ENCODE measurements at places on chromosomes 2 and 18. TPM values are rescaled to one million over a fixed set of nuclear protein-coding genes. Genes with fewer than 3 reads are reported as not detected.

DNA sequence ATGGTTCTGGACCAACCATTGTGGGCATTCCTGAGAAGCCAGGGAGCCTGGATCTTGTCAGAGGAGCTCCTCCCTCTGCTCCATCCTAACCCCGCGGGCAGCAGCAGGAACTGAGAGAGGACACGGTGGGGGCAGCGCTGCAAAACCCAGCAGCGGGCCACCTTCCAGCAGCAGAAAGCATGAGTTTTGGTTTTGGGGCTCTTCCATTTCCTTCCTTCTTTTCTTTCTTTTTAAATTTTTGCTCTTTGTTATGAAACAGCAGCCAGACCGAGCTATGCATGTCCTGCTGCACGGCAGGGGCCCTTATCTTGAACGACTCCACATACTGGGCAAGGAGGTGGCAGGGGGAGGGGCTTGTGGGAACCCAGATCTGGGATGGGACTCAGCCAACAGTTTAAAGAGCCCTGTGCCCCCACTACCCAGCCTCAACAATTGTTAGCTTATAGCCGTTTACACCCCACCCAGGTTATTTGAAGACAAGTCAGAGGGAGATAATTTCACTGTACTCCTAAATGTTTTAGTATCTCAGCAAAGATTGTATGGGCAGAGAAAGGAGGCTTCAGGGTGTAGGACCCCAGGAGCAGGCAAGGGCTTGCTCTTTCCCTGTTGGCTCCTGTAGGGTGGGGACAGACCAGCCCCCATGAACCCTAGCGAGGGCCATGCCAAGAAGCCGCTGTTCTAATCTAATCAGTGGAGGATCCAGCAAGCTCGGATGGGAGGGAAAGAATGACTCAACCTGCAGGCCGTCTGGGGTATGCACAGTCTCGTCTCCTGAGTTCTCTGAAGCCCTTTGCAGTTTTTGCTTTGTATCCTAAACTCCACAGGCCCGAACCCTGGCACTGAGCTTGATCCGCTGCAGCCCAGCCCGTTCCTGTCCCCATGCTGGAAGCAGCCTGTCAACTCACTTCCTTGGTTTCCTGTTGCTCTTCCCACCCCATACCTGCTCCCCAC, 75.3 kb downstream of the LRRFIP1 start:
- H3K4me1 ChIP-seq, result peaks cover 61% of the 10 kb centered on the region
- peak overlapping the region; percentile 4 for H3K4me3 ChIP-seq

GRCh38 chr2:64406407-64406774, 47.6 kb upstream of the LGALSL start:
- no peaks in the 10 kb centered on the region for H3K36me3 ChIP-seq
- no peak for DNase-seq
- H3K27me3 ChIP-seq, result no peaks in the 10 kb centered on the region
- no peak overlapping the region for H3K4me3 ChIP-seq
- peak overlapping the region; percentile 75 for H3K27ac ChIP-seq

DNA sequence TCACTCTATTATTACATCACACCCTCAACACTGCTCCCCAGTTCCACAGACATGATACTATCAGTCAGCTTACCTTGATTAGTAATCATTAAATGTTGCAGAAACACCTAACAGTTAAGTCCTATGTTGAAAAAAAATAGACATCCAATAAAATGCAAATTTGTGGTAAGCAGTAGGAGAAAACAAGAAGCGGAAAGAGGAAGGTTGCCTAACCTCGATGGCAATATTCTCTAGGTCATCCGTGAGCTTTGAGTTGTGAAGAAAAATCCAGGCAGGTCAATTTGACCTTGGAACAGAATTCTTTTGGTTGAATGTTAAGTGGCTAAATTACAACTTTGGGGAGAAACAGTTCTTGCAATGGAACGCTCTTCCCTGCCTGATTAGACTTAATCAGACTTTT, 264.4 kb downstream of the AFF3 start:
- no peaks in the 10 kb centered on the region for H3K36me3 ChIP-seq
- H3K4me1 ChIP-seq, result peaks cover 5% of the 10 kb centered on the region
- H3K4me3 ChIP-seq, result no peak overlapping the region
- no peak for DNase-seq
- no peaks in the 10 kb centered on the region for H3K27me3 ChIP-seq

The CERKL gene
- polyA plus RNA-seq, result 10.1 TPM

The ADCY3 gene
- polyA plus RNA-seq, result 33.7 TPM

The FAM110C gene
- polyA plus RNA-seq, result 5.1 TPM

- DNase-seq, result no peak
- H3K27ac ChIP-seq, result no peak overlapping the region
- H3K36me3 ChIP-seq, result no peaks in the 10 kb centered on the region
- no peak overlapping the region for H3K4me3 ChIP-seq
Observed at GRCh38 chr2:116716038-116716437, 1098.5 kb upstream of the DDX18 start.

GRCh38 chr2:60872510-60872928, 8.9 kb upstream of the REL start:
- no peak overlapping the region for H3K4me3 ChIP-seq
- no peak overlapping the region for H3K27ac ChIP-seq
- no peak for DNase-seq
- no peaks in the 10 kb centered on the region for H3K36me3 ChIP-seq
- H3K27me3 ChIP-seq, result no peaks in the 10 kb centered on the region

The CD28 gene
- polyA plus RNA-seq, result 2.1 TPM

DNA sequence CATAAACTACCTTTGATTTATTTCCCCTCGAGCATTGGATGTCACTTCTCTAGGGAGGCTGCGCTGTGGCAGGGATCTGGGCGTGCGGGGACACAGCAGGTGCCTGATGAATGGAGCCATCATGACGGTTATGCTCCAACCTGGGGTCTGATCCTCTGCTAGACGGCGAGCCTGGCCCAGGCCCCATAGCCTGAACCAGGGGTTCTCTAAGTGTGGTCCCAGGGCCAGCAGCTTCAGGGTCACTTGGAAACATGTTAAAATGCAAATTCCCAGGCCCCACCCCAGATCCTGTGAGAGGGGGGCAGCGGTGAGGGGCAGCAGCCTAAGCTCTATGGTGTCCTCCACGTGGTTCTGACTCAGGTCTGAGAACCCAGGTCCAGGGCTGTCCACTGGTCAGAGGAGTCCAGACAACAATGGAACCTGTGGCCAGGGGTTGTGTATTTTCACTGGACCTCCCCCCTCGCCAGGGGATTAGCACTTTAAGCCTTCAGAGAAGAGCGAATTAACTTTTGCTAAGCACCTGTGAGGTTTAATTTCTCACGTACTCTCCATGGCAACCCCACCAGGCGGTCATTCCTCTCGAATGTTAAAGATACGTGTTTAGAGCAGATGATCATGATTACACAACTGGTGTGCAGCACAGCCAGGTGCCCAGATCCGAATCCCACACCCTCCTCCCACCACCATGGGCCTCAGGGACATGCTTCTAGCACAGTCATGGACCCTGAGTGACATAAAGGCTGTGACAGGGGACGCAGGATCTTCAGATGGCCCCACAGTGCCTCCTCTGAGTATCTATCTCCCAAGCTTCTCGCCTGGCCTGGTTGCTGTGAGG, 1.6 kb upstream of the ARHGEF4 start:
- no peak overlapping the region for H3K27ac ChIP-seq
- no peaks in the 10 kb centered on the region for H3K4me1 ChIP-seq
- no peak overlapping the region for H3K4me3 ChIP-seq
- DNase-seq, result no peak
- H3K36me3 ChIP-seq, result no peaks in the 10 kb centered on the region
- peaks cover 38% of the 10 kb centered on the region for H3K27me3 ChIP-seq

The ANO7 gene
- 2.0 TPM for polyA plus RNA-seq

- no peak overlapping the region for H3K4me3 ChIP-seq
- H3K27me3 ChIP-seq, result no peaks in the 10 kb centered on the region
- H3K36me3 ChIP-seq, result no peaks in the 10 kb centered on the region
- no peaks in the 10 kb centered on the region for H3K4me1 ChIP-seq
Observed at GRCh38 chr2:234712421-234712935, 215.6 kb upstream of the ARL4C start.

The TSPYL6 gene
- polyA plus RNA-seq, result 0.14 TPM

DNA sequence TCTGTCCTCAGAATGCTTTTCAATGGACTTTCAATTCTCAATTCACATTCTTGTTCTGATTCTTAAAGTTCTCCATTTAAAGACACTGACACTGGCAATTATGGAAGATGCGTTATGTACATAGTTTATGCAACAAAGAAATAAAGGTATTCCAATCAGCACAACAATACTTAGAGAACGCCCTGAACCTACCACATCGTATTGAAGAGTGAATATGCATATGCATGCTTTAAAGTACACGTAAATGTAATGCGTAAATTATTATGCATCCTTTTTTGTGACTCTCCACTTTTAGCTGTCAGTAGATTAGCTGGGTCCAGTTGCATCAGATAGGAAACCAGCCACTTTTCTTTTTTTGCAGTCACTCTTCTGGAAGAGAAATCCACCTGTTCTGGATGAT, 83.5 kb downstream of the RBM43 start:
- no peaks in the 10 kb centered on the region for H3K27me3 ChIP-seq
- H3K27ac ChIP-seq, result no peak overlapping the region
- no peak overlapping the region for H3K4me3 ChIP-seq
- no peaks in the 10 kb centered on the region for H3K36me3 ChIP-seq
- H3K4me1 ChIP-seq, result no peaks in the 10 kb centered on the region
- DNase-seq, result no peak

GRCh38 chr2:37658682-37659081, 12.8 kb downstream of the CDC42EP3 start:
- H3K4me3 ChIP-seq, result no peak overlapping the region
- peaks cover 98% of the 10 kb centered on the region for H3K4me1 ChIP-seq
- no peaks in the 10 kb centered on the region for H3K27me3 ChIP-seq
- DNase-seq, result no peak

The CPO gene
- 0.53 TPM for polyA plus RNA-seq

The TEKT4 gene
- polyA plus RNA-seq, result 0.39 TPM
